Activated T-cell treated with anti-CD3 and anti-CD28 coated beads, Interleukin-2, amount 50 U/mL, for 72 hours (primary cell): ENCODE measurements at places on chromosomes 3 and 15. TPM values are rescaled to one million over a fixed set of nuclear protein-coding genes. Genes with fewer than 3 reads are reported as not detected.

- no peak for DNase-seq
Measured at GRCh38 chr3:146550743-146551510, 6.5 kb upstream of the PLSCR1 start.

- no peak for DNase-seq
Measured at GRCh38 chr15:67382723-67383122, 128.1 kb downstream of the IQCH start.

DNA sequence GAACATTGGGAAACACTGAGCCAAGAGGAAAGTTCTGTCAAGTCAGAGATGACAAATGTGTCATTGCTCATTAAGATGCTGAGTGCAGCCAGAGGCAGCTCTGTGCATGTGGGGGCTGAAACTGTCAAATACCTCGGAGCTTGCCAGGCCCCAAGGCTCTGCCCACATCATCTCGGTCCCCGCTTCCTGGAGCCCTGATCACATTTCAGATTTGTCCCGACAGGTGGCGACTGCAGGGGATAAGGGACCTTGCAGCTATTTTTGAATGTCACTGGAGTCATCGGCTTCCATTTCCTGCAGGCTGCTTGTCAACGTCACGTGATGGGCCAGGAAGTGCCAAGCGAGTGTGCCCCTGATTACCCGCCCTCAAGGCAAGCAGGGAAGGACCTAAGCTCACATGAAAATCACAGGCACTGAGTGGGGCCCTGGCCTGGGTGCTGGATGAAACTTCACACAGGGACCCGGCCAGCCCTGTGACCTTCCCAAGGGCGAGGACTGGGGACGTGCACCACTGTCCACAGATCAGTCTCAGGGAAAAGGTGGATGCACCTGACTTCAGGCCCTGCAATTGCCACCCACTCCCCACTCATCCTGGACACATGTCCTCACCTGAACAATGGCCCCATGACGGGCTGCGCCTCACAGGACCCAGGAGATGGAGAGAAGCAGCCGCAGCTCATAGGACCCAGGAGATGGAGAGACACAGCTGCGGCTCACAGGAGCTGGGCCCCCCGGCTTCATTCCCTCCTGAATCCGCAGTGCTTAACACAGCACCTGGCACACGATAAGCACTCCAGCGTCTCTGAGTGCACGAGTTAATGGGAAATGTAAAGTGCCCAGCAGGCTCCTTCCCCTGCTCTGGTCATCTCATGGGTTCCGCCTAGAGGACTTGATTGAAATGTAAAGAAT is 73.4 kb downstream of the NUP210 start:
- peak; percentile 65 for DNase-seq

GRCh38 chr3:46829699-46830208 is 33.5 kb downstream of the MYL3 start:
- DNase-seq = peak; percentile 45

- DNase-seq = no peak
Measured at GRCh38 chr15:65752151-65752700, 39.9 kb downstream of the DENND4A start.

- no peak for DNase-seq
Measured at GRCh38 chr15:63805993-63806980, 27.5 kb downstream of the HERC1 start.

DNA sequence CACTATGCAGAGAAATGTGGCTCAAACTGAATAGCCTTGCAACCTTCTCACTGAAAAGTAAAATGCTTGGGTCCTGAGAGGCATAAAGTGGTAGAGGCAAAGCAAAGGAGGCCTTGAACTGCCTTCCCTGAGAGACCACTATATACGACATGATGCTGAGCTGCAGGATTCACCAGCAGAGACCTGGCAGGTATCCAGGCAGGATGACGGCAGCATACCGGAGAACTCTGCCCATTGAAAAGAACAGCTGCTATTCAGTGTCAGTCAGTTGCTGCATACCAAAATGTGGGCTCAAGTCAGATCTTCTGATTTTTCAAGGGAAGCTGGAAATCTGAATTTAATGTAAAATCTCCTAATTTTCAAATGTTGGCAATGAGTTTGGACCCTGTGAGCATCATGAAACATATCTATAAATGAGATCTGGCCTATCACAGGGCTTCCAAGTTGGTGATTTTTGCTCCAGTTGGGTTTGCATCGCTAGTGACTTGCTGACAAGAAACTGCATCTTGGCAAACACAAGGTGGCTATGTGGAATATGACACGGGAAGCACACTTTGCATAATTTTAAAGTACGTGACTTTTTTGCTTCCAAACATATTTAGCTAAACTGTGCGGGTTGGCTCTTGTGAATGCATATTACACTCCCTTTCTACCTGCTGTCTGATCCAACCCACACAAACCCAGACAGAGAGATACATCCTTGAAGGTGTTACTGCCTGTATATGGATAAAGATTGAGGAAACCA is 529.0 kb downstream of the AGBL1 start:
- no peak for DNase-seq

- no peak for DNase-seq
Measured at GRCh38 chr3:25894101-25894500, 104.2 kb downstream of the OXSM start.

- no peak for DNase-seq
Measured at GRCh38 chr3:152385761-152386160, 117.0 kb downstream of the MBNL1 start.

DNA sequence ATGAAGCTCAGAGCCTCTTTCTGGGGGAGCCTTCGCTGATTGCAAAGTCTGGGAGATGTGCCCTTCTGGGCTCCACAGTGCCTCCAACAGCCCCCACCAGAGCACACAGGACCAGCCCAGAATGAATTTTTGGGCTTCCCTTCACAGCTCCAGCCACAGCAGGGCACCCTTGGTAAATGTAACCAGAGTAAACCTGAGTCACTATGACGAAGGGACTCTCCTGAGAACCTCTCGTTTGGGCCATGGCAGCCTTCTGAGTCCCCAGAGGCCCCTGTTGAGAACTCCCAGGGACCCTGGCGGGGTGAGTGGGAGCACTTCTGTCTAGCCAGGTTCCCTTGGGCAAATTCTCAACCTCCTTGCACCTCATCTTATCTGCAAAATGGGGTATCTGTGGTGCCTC is 20.8 kb downstream of the FAM3D start:
- DNase-seq = no peak

DNA sequence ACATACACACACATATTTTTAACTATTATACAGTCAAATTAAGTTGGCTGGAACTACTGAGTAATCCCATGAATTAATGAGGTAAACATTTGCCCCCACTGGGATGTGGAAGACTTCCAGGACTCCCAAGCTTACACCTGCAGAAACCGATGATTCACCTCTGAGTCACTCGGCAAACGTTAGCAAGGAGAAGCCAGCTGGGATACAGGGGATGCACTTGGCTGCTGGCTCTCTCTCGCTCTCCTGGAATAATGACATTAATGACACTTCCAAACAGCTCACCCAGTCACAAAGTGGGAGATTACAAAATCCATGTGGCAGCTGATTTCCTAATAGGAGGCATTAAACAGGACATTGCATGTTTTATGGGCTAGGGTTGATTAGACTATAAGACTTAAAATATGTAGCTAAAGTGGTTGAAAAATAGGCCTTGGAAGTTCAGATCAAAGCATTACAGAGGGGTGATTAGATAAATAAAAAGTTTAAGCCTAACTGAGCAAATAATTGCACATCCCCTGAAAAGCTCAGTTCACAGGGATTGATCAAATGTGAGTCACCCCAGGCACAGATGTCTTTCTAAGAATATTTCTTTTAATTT is 500.9 kb downstream of the SOX2 start:
- DNase-seq = no peak

- no peak for DNase-seq
Measured at GRCh38 chr3:51610708-51611107, 60.3 kb upstream of the TEX264 start.

GRCh38 chr3:60309539-60310268 is 941.5 kb downstream of the FHIT start:
- DNase-seq = no peak

GRCh38 chr3:152839511-152839910 is 4.6 kb downstream of the P2RY1 start:
- DNase-seq = no peak

- DNase-seq = no peak
Measured at GRCh38 chr3:30469133-30469532, 137.3 kb upstream of the TGFBR2 start.

GRCh38 chr3:72750405-72750965 is 97.8 kb downstream of the SHQ1 start:
- no peak for DNase-seq

DNA sequence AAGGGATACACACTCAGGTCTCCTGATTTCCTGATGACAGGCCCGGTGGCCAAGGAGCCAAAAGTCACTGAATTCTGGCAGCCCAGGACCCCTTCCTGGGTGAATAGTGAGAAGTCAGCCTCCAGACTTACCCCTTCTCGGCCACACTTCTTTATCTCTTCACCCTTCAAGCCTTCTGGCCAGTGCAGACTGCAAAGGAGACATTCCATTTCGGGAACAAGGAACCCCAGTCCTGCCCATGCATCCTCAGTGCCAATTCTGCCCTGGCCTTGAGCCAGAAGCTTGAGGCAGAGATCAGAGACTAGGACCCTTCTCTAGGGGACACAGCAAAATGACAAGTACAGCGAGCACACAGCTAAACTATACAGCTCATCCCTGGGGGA is 28.8 kb downstream of the GRAMD2A start:
- DNase-seq = no peak

DNA sequence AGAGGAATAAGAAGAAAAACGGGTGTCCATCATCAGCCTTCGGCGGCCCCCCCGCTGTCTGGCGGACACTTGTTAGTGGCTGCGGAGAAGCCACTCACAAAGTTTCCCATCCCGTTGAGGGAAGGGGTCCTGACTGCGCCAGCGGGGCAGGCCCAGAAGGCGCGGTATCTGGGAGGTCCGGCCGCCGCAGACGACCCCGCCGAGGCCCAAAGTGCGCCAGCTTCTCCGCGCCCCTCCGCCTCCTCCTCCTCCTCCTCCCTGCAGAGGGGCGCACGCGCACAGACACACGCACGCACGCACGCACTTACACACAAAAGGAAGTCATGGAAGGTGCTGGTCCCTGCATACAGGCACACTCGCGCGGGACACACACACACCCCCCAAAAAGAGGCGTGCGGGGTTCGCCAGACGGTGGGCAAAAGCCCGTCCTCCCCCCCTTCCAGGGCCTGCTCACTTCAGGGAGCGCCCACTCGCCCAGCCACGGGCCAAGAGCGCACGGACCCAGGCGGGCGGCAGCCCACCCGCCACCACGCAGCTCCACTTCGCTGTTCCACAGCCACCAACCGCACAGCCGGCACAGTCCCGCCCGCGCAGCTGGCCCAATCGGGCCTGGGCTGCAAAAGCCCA is 18.0 kb downstream of the ZNF148 start:
- peak; percentile 74 for DNase-seq

DNA sequence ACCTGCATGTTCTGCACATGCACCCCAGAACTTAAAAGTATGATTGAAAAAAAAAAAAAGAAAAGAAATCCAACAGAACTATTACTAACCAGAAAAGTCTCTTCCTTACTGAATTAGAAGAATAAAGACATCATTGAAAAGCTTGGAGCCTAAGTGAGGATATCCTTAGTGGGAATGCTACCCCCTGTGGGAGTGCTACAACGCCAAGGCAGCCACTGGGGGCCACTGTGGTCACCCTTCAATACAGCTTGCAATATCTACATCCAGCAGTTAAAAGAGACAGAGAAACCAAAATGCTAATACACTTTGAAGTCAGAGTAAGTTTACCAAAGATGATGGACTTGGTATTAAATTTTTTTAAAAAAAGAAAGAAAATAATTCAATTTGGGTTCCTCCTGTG is 292.0 kb downstream of the PLCL2 start:
- no peak for DNase-seq

GRCh38 chr3:137032465-137033120 is 74.8 kb downstream of the IL20RB start:
- DNase-seq = peak; percentile 86

DNA sequence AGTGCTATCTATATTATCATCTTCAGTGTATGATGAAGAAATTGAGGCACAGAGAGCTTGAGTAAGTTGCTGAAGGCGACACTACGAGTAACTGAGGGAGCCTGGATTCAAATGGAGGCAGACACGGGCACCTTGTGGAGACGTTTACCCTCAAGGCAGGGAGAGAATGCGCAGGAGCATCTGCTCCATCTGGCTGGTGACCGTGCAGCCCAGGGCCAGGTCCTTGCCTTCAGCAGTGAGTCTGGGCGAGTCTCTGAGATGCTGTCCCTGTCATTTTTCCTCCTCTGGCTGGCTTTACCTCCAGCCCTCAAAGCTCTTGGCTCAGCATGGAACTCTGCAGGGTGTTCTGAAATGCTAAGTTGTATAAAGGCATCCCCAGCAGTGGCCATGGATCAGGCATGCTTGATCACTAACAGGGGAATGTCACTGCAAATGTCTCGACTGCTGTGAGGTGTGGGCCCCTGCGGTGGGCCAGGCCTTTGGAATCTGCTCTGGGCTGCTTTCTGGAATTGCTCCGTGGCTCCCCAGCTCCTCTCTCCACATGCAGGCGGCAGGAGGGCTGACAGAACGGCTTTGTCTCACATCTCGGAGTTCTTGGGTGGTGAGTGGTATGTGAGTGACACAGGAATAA is 19.7 kb downstream of the SPSB4 start:
- no peak for DNase-seq

DNA sequence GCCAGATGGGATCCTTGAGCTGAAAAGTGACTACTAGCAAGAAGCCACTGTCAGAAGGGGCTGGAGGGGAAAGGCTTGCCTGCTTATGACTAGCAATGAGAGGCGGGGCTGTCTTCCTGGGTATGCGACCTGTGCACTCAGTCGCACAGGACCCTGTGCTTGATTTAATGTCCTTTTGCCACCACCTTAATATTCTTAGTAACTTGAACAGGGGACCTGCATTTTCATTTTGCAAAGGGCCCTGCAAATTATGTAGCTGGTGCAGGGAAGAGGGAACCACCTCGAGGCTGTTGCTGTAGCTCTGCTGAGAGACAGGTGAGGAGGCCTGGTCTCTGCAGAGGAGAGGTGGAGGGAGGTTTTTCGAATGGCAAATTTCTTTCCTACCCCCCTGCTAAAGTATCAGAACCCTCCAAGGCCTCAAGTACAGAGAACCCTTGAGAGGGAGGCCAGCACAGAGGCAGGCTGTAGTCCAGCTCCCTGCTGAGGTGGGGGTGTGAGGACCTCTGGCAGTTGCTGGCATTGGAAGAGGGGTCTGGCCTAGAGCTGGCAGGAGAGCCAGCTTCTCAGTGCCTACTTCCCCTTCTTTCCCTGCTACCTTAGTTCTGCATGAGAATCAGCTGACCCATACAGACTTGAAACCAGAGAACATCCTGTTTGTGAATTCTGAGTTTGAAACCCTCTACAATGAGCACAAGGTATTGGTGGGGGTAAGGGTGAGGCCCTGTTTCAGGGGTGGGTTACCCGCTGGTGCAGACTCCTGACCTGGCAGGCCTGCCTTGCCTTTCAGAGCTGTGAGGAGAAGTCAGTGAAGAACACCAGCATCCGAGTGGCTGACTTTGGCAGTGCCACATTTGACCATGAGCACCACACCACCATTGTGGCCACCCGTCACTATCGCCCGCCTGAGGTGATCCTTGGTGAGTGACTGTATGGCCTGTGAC is 11.4 kb downstream of the CLK3 start:
- DNase-seq = no peak

The GUCA1C gene
- total RNA-seq = not detected

The CCR8 gene
- total RNA-seq = 1.7 TPM

The SEMA5B gene
- not detected for total RNA-seq

The RLBP1 gene
- total RNA-seq = not detected

The PTH1R gene
- not detected for total RNA-seq

The ZSCAN2 gene
- total RNA-seq = 12.6 TPM

The GRK7 gene
- not detected for total RNA-seq

The PLA2G4E gene
- not detected for total RNA-seq

The CLRN1 gene
- not detected for total RNA-seq

The ZNF620 gene
- total RNA-seq = 7.4 TPM

The GABRA5 gene
- not detected for total RNA-seq

The GOLGA6L10 gene
- 2.5 TPM for total RNA-seq

The IGSF11 gene
- total RNA-seq = not detected

The MYL3 gene
- total RNA-seq = not detected
